ENCODE measurements at places on chromosomes 3 and 15.

- no peak for DNase-seq
Observed at GRCh38 chr3:146160964-146161662, at the start of gene PLOD2. TSS of gene PLOD2 (minus strand) at chr3:146161184. CDS start at chr3:146160989, 195 bp downstream.

DNA sequence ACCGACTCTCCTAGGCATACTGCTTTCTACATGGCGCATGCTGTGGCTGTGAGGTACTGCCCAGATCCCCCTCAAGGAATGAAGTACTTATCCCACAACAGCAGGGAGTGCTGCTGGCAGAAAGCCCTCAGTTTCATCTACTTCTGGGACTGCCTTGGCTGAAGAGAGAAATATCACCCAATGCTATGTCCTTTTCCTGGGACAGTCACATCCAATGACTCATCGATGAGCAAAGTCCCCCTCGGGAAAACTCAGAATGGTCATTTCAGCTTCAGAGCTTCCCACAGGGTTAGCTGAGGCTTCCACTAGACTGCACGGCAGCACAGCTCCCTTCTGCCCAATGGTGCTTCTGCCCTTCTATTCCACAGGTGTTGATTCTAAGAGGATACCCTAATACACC lies 3.6 kb upstream of the NMD3 start:
- DNase-seq = no peak

DNA sequence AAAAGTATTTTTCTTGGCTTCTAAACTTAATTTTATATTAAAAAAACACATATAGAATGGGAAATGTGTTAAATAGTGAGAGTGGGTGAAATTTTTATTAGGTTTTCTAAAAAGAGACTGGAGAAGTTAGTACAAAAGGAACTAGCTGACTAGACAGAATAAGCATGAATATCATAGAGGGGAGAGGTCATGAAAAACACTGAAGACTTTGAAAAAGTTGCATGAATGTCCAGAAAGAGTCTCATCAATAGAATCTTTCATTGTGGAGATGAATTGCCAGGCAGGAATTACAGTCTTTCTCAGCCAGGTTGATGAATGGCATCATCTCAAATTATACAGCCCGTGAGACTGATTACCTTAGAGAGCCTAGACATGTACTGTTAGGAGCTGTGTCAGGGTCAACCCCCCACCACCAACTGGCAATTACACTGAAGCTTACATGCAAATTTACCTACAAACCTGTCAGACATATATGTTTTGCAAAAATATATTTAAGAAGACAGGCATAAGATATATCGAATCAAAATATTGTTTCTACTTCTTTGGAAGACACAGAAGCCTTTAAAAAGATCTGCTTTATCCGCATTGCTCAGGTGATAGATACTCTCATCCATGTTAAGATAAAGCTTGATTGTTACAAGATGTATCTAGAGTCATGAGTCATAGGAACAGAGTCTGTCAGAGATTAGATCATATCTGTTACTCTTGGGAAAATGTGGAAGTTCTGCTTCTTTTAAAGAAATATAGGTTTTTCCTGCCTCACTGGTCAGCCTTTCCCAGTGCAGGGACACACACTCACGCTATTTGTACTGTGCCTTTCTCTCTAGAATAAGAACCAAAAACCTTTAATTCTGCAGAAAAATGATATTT lies 34.8 kb upstream of the PFN2 start:
- DNase-seq = no peak

GRCh38 chr15:76588811-76589747 lies 252.5 kb downstream of the ISL2 start:
- no peak for DNase-seq

GRCh38 chr3:45026957-45027356 lies 854 bp downstream of the CLEC3B start:
- no peak for DNase-seq

- no peak for DNase-seq
Observed at GRCh38 chr15:28881600-28881999, 4.2 kb upstream of the APBA2 start.
